H9 (cell line): ENCODE measurements at places on chromosomes 5 and 9. TPM values are rescaled to one million over a fixed set of nuclear protein-coding genes. Genes with fewer than 3 reads are reported as not detected.

Gene HTR1A
- 0.55 and 0.79 TPM in 2 replicates for total RNA-seq

Gene RNF20
- 45.4 and 48.5 TPM in 2 replicates for total RNA-seq

Gene CMYA5
- total RNA-seq = 1.1 and 1.8 TPM in 2 replicates

Gene RPS14
- total RNA-seq = 2,533 and 2,603 TPM in 2 replicates

DNA sequence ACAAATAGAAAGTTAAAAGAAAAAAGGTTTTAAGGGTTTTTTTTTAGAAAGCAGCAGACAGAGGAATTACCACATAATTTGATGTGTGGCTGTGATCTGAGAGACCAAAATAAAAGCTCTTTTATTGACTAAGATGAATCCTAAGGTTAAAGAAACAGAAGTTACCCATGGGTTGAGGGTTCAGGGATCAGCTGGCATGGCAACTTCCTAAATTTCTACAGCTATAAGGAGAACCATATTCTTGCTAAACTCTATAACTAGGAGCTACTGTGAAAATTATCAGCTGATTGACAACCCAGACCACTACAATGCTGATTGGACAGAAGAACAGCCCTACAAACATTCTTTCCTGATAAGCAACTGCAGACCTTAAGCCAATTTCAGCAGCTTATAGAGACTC, 40.2 kb downstream of the TMEM215 start:
- DNase-seq = no peak

DNA sequence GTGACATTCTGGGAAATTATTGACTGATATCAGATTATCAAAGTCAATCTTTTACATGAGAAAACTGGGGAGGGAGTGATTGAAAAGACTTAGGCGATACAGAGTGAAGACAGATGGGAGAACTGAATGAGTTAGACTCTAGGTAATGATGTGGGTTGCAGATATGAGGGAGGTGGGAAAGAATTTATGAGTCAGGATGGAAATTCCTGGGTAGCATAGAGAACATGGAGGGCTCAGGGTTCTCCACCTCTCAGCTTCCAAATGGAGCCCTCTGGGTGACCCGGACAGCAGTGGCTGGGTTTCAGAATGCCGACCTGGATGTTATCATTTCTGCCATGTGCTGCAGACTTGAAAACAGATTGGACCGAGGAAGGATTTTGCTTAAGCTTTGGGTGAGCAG, 75.4 kb upstream of the SHB start:
- no peak for DNase-seq

DNA sequence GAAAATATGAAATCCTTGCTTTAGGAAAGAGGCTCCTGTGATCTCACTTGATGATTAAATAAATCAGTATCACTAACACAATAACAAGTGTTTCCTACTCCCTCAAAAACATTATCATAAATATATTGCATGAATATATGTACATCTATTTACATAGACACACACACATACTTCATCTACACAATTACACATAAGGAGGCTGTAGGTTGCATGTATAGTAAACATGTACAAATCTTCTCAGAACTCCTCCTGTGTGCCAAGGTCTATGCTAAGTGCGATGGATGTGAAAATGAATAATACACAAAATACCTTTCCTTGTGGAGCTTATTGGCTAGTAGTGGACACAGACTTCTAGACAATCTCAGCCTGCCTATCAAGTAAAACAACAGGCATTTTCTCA, 239.9 kb downstream of the AGTPBP1 start:
- no peak for DNase-seq

DNA sequence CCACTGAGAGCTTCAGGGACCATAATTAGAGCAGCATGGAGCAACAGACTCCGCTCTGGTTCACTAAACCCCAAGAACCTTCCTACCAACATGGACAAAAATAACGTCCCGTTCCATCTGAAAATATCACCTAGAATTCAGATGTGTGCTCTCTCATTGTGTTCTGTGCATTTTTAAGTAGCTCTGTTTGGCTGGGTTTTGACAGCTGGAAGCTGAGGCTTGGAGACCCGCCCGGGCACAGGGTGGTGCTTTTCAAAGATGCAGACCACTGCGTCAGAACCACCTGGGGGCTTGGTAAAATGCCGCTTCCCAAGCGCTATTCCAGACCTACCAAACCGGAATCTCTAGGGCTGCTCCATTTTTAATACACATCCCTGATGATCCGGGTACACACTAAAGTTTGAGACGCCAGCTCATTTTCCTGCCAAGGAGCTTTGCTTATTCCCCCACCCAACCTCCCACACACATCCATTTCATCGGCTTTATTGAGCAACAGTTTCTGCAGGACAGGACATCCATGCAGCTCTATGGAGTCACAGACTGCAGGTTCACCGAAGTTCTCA, 104.8 kb downstream of the GABBR2 start:
- no peak for DNase-seq

- no peak for DNase-seq
Measured at GRCh38 chr9:88746029-88746742, 211.2 kb downstream of the NXNL2 start.

GRCh38 chr9:2015581-2016407, 647 bp downstream of the SMARCA2 start:
- DNase-seq = peak; percentile 59

DNA sequence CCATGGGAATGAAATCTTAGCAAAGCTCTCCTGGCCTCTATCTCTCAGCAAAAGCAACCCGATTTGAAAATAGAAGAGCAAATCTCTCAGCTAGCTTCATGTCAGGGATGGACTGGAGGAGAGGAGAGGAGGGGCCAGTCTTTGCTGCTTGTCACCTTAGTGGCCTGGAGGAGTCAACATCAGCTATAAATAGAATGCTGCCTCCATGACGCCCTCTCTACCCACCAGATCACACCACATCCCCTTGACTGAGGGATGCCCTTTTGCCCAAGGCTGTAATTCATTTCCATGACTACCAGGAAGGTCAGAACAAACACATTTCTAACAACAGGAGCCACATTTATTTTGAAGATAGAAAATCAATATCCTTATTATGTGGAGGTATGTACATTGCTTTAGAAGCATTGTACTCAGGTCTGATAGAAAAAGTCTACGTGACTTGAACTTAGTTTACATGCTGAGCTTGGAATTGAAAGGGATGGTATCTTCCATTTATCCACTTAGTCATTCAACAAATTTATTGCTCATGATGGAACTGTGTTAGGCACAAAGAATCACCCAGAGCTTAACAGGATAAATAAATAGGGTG, 92.4 kb upstream of the LIFR start:
- DNase-seq = no peak

DNA sequence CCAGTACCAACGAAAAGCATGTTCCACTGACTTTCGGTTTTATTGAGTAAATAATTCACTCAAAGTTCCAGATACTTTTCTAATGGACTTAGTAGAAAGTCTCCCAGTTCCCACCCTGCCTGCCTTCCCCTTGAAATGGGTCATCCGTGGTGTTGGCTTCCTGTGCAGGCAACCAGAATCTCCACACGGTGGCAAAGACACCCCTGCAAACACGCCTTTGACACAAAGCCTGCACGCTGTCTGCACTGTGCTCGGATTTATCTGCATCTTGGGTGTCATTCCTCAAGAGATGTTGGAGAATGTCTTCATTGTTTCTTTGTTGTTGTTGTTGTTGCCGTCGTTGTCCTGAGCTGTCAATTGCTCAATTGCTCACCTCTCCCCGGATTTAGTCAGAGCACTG, 150.0 kb upstream of the IRX2 start:
- no peak for DNase-seq

- no peak for DNase-seq
Measured at GRCh38 chr5:154860123-154860522, 1.7 kb downstream of the CNOT8 start.

DNA sequence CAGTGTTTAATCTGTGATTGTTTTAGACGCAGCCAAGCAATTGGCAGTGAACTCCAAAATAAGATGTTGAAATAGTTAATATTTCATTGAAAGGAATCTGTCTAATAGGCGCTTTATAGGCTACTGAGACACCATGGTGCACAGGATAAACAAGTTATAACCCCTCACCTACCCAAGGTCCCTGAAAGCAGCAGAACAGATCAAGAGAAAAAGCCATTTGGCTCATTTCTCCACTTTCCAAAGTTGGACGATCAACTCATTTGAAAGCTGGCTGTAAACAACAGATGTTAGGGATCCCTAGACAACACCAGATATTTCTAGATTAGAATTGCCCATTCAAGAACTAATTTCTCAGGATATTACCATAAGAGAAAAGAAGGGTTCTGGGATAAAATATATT, 4.9 kb downstream of the PUM3 start:
- no peak for DNase-seq

GRCh38 chr5:139774980-139775661, 20.5 kb upstream of the PSD2 start:
- peak; percentile 94 for DNase-seq

DNA sequence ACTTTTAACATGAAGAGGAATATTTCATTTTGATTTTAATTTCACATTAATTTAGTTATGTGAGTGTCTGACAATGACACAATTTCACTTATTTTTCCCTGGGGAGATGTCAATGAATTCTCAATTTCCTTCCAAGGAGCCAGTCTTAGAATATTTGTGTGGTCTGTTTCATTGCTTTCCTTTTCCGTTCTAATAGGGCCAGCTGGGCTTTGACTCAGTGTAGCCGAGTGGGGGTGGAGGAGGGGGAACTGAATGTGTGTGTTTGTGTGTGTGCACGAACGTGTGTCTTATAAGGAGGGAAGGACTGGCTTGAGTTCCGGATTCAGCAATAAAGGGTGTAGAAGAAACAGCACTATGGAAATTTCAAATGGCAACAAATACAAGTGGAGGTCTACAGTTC, 100.0 kb downstream of the BASP1 start:
- no peak for DNase-seq

- no peak for DNase-seq
Measured at GRCh38 chr5:34460496-34460895, 195.6 kb upstream of the RAI14 start.

GRCh38 chr5:172641359-172642050, 442 bp downstream of the NEURL1B start:
- no peak for DNase-seq

GRCh38 chr5:132459031-132459982, 31.3 kb downstream of the IRF1 start:
- DNase-seq = no peak

DNA sequence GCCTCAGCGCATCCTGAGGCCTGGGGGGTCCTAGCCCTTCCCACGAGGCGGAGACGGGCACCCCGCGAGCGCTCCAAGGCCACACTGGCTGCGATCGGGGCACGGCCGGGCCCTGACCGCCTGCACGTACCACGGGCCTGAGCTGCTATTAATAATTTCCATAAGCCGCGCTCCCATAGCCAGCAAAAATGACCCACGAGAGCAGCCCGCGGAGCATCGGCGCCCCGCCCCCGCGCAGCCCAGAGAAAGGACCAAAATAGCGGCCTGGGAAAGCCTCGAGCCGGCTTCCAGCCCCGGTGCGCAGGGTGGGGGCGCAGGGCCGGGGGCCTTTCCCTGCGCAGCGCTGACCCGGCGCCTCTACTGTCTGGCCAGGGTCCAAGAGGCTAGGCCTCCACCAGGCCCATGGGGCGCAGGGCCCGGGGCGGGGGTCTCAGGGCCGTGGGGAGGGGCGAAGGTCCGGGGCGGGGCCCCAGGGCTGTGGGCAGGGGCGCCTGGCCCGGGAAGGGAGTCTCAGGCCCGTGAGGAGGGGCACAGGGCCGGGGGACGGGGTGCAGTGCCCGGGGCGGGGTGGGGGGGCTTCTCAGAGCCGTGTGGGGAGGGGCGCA, 54.4 kb downstream of the EXD3 start:
- peak; percentile 26 for DNase-seq

GRCh38 chr9:4197548-4197947, 102.3 kb downstream of the GLIS3 start:
- DNase-seq = peak; percentile 72

- DNase-seq = peak; percentile 92
Measured at GRCh38 chr5:43040287-43041098, at the start of gene ANXA2R. ANXA2R (minus strand) TSS chr5:43040319; CDS start chr5:43040046, 273 bp downstream.

- no peak for DNase-seq
Measured at GRCh38 chr9:6779417-6780241, 21.9 kb downstream of the KDM4C start.
